ENCODE measurements at places on chromosomes 1 and 21.

GRCh38 chr1:19014765-19015164, 58.3 kb upstream of the IFFO2 start:
- DNase-seq = no peak

DNA sequence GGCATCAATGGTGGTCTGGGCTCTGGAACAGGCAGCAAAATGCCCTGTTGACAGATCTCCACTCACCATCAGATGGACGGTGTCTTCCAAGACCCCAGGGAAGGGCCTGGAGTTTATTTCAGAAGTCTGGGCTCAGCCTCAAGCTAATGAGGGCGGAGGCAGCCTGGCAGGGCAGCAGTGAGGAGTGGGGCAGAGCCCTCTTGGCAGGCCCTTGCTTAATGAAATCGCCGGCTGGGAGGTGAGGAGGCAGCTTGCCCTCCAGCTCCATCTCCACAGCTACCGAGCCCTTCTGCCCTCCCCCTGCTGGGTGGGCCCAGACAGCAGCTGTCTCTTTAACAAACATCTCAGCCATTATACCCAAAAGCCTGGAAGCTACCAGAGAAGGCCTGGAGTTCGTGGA, 22.0 kb upstream of the GRIK3 start:
- DNase-seq = no peak

- DNase-seq = no peak
Measured at GRCh38 chr1:233252441-233252840, 43.1 kb downstream of the PCNX2 start.

DNA sequence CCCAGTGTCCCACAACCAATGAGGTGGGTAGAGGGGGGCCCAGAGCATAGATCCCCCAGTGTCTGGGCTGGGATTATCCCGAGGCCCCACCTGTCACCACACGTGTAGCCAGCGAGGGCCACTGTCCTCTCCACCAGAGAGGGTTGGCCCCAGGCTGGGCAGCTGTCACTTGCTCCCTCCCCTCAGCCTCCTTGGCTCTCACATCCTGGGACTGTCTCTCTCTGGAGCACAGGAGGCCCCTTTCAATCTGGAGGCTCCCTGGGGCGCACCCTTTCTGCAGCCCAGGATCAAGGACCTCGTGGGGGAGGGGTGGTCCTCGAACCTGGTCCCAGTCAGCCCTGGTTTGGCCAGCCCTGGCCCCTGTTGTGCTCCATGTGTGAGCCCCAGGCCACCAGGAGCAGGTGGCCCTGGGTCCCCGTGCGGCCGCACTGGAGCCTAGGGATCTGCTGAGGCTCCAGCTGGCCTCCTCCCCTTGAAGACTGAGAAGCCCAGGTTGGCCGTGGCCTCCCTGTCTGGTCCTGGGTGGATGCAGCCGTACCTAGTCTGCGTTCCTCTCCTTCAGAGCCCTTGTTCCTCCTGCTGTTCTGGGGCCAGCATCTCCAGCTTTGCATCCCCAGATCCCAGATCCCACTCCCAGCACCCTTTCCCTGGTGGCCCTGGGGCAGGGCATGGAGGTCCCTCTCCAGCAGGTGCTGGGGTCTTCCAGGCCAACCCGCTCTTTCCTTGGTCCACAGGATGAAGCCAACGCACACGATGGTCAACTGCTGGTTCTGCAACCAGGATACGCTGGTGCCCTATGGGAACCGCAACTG, 6.7 kb downstream of the TMEM201 start:
- no peak for DNase-seq

- no peak for DNase-seq
Measured at GRCh38 chr1:235866205-235866912, at the start of gene LYST. TSS of gene LYST (minus strand) at chr1:235866906. CDS start at chr1:235830417, 36,489 bp downstream.

- DNase-seq = no peak
Measured at GRCh38 chr1:26630634-26631033, 65.2 kb upstream of the ARID1A start.

GRCh38 chr1:116915086-116915661, 5.5 kb downstream of the PTGFRN start:
- no peak for DNase-seq

- no peak for DNase-seq
Measured at GRCh38 chr21:26835027-26835713, 10.0 kb downstream of the ADAMTS1 start.

DNA sequence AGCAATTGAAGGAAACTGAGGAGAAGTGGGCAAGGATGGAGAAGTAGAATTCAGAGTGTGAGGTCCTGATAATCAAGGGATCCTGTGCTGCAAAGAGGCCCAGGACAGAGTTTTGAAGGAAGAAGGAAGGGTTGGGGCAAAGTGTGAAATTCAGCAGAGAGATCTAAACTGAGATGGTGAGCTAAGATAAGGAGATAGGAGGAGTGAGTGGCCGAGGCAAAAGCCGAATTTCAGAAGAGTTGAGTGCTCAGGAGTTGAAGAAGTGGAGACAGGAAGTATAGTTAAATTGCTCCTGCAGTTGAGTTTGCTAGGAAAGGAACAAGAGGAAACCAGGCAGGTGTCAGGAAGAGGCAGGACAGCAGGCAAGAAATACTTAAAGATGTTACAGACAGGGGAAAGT, 16.4 kb upstream of the MAPKAPK2 start:
- DNase-seq = no peak

GRCh38 chr1:206682111-206682510, 2.6 kb upstream of the MAPKAPK2 start:
- no peak for DNase-seq

GRCh38 chr1:159927849-159928431, 2.6 kb upstream of the TAGLN2 start:
- no peak for DNase-seq

DNA sequence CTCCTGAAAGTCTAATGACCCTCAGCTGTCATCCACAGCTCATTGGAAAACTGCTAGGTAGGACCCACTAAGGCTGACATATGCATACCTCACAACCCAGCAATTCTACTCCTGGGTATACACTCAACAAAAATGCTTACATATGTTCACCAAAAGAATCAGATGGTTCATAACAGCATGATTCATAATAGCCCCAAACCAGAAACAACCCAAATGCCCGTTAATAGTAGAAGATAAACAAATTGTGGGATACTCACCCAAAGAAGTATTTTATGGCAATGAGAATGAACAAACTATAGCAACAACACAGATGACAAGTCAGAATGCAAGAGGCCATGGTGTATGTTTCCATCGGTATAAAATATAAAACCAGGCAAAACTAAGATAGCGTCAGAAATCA, 124.6 kb downstream of the HLCS start:
- no peak for DNase-seq

GRCh38 chr1:231465051-231465450, 43.0 kb upstream of the EGLN1 start:
- no peak for DNase-seq

- DNase-seq = no peak
Measured at GRCh38 chr1:46070164-46070814, 62.1 kb downstream of the PIK3R3 start.

DNA sequence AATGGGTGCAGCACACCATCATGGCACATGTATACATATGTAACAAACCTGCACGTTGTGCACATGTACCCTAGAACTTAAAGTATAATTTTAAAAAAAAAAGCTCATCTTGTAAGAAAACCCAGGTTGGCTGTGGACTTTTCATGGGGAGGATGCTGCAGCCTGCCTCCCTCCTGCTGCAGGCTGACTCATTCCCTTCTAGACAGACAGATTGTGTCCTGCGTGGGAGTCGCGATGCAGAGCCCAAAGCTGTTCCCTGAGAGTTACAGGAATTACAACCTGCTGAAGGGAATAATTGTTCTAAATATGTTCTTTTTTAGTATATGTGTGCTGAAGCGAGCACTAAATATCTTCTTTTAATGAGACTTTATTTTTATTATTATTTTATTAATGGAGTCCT, 93.2 kb downstream of the TBX19 start:
- DNase-seq = no peak

GRCh38 chr1:21901473-21901847, 35.6 kb downstream of the HSPG2 start:
- no peak for DNase-seq

- no peak for DNase-seq
Measured at GRCh38 chr21:44548922-44549321, 2.4 kb downstream of the KRTAP10-2 start.

DNA sequence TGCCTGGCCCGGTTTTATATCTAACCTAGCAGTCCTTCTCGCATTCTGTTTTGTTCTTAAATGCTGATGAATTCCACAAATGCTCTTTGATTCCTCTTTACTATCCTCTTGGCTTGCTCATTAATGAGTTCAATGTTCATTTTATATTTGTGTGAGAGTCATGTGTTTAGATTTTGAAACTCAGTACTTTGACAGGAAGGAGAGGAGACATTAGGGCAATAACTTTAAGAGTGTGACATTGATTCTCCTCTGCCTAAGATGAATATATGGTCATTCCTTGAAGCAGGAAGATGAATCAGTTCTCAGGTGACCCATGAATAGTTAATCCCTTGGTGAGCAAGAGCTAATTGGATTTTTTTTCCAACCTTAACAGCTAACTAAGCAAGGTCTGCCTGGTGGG, 84.1 kb downstream of the MRPS6 start:
- no peak for DNase-seq

DNA sequence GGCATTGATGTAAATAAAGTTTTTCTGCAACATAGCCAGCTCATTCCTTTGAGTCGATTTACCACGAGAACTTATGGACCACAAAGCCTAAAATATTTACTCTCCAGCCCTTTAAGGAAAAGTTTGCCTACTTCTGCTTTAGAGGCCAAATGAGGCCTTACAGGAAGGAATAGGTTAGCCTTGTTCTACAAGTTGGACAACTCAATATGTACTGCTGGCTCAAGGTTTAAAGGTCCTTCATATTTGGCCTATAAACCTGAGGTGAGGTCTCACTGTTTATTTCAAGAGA, 144.5 kb upstream of the DNAH14 start:
- DNase-seq = no peak

DNA sequence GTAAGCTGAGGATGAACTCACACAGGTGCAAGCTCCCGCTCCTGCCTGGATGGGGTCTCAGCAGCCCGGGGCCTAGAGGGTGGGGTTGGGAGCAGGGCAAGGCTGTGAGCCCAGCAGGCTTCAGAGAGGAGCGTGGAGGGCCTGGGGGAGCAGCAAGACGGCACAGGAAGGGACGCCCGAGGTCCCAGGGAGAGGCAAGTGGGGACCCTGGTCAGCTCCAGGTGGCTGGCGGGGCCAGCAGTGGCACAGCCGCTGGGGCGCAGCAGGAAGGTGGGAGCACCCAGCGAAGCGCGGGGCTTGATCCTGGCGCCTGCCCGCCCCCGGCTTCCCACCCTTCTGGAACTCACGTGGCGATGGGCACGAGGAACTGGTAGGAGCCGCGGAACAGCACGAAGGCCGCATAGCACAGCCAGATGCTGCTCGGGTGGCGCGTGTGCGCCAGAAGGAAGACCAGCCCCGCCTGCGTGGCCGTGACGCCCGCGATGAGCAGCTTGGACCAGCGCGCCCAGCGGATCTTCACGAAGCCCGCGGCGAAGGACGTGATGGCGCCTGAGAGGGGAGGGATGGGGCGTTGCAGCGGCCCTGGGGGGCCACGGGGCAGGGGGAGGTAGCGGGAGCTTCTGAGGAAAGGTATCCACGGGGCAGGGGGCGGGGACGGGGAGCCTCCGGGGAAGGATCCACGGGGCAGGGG, 11.7 kb downstream of the SLC19A1 start:
- DNase-seq = no peak

DNA sequence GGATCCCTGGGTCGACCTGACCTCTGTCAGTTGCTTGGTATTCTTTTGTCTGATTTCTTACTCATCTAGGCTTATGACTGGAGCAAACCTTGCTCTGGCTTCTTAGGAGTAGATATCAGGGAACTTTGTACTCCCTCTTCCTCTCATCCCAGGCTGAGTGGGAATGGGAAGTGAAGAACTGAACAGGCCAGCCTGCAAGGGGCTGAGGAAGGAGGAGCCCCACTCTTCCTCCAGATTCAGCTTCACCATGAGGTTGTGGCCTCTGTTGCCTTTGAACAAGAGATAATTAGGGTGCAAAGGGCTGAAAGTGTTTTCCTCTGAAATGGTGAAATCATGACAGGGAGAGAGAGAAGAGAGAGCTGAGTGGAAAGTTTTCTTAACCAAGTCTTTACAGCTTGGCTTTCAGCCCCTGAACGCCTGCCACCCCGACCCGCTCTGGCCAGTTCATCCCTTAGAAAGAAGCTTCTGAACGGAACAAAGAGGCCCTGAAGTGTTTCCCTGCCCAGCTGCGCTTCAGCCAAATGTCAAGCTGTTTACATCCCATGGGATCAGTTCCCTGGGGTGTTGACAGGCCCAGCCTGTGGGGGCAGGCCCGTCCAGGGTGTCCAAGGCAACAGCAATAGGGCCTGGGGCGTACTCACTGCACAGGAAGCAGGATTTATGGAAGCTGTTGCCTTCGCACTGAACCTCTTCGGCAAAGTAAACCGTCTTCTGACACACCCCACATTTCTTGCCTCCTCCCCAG, 11.2 kb downstream of the CSRP1 start:
- no peak for DNase-seq

DNA sequence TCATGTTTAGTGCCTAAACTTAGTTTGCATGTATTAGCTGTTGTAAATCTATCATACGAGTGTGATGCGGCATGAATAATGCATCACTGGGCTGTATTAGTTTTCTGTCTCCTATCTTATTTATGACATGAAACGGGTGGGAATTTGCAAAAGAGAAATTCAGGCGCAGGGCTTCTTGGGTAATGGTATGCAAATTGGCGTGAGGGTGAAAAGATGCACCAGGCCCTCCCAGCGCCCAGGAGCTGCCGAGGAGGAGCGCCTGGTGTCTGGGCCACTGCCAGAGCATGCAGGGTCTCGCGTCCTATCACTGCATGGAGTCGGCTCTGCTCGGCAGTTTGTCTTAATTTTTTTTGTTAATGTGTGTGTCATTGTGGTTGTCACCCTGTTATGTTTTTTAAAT, 82.9 kb upstream of the ACTL8 start:
- DNase-seq = no peak
